Stimulated activated naive CD8-positive, alpha-beta T cell treated with anti-CD3 and anti-CD28 coated beads, Interleukin-15, amount 100 ng/mL, for 72 hours (primary cell): ENCODE measurements at places on chromosomes 3 and 15.
A peak's percentile ranks its signal among the peaks of the same experiment; 100 is the strongest.

DNA sequence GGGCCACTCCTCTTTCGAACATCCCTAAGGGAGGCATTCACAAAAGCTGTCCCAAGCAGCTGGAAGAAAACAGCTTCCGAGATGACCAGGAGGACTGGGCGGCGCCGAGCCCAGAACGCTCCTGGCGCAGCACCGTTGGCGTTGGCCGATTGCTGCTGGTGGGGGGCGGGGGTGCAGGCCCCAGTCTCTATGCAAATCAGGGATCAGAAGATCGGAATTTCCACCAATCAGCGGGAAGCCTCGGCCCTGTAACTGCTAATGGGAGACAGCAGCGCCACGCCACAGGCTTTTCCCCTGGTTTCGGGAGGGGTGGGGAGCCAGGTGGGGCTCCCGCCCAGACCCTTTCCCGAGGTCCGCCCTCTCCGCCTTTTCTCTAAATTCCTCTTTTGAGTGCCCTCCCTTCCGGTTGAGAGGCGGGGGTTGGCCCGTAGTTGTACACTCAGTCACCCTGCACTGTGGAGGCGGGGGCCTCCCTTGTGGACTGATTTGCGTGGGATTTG is 27.0 kb downstream of the HMCES start:
- no peak for DNase-seq

DNA sequence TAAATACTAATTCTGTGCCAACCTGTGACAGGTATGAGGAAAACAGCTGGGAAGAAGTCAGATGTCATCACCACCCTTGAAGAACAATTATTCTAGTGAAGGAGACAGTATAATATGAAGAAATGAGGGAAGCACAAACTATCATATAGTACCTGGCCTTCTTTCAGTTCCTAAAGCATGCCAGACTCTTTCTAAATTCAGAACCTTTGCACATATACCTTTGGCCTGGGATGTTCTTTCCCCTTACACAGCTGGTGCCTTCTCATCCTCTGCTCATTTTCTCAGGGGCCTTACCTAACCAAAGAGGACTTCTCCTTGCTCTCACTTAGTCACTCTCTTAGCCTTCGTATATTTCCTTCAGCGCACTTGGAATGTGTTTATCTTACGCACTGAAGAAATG is 19.0 kb downstream of the ATOSA start:
- DNase-seq: no peak

GRCh38 chr3:69774029-69774428 is 34.8 kb downstream of the MITF start:
- DNase-seq: no peak

DNA sequence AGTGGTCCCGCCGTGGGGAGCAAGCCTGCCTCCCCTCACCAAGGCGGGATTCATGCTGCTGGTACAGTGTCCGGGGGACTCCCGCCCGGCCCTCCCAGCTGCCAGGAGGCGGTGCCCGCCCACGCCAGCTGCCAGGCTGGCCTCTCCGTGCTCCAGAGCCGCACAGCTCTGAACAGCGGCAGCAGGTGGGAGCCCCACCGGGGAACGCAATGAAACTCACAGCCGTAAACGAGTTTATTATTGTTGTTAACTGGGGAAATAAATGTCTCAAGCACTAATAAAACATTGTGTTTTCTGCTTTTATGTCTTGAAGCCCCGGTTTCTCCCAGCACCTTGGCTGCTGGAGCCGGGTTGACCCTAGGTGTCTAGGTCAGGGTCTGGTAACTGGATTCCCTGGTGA is 317.7 kb upstream of the TLE3 start:
- no peak for DNase-seq

GRCh38 chr15:40366457-40367370 is 8.7 kb downstream of the DISP2 start:
- no peak for DNase-seq

- DNase-seq: no peak
Observed at GRCh38 chr3:169526246-169526645, 137.3 kb downstream of the MECOM start.

GRCh38 chr15:99963096-99963825 is 230.0 kb upstream of the LYSMD4 start:
- DNase-seq: no peak

DNA sequence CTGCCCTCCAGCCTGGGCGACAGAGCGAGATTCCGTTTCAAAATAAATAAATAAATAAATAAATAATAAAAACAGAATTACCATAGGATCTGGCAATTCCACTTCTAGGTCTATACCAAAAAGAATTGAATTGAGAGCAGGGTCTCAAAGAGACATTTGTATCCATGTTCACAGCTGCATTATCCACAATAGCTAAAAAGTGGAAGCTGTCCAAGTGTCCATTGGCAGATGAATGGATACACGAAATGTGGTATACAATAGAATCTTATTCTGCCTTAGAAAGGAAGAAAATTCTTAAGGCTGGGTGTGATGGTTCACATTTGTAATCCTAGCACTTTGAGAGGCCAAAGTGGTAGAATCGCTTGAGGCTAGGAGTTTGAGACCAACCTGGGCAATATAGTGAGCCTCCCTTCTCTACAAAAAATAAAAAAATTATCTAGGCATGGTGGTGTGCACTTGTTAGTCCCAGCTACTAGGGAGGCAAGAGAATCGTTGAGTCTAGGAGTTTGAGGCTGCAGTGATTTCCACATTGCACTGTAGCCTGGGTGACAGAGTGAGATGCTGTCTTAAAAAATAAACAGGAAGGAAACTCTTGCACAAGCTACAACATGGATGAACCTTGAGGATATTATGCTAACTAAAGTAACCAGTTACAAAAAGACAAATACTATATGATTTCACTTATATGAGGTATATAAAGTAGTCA is 24.2 kb downstream of the PFKFB4 start:
- no peak for DNase-seq

DNA sequence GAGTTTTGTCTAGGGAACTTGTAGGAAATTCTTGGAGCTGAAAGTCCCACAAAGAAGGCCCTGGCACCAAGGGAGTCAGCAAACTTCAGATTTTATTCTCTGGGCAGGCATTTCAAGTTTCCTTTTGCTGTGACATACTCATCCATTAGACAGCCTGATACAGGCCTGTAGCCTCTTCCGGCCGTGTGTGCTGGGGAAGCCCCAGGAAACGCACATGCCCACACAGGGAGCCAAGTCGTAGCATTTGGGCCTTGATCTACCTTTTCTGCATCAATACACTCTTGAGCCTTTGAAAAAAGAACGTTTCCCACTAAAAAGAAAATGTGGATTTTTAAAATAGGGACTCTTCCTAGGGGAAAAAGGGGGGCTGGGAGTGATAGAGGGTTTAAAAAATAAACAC is 15.0 kb downstream of the TIGIT start:
- peak; percentile 58 for DNase-seq

- DNase-seq: no peak
Observed at GRCh38 chr3:152621967-152622810, 212.7 kb upstream of the P2RY1 start.

DNA sequence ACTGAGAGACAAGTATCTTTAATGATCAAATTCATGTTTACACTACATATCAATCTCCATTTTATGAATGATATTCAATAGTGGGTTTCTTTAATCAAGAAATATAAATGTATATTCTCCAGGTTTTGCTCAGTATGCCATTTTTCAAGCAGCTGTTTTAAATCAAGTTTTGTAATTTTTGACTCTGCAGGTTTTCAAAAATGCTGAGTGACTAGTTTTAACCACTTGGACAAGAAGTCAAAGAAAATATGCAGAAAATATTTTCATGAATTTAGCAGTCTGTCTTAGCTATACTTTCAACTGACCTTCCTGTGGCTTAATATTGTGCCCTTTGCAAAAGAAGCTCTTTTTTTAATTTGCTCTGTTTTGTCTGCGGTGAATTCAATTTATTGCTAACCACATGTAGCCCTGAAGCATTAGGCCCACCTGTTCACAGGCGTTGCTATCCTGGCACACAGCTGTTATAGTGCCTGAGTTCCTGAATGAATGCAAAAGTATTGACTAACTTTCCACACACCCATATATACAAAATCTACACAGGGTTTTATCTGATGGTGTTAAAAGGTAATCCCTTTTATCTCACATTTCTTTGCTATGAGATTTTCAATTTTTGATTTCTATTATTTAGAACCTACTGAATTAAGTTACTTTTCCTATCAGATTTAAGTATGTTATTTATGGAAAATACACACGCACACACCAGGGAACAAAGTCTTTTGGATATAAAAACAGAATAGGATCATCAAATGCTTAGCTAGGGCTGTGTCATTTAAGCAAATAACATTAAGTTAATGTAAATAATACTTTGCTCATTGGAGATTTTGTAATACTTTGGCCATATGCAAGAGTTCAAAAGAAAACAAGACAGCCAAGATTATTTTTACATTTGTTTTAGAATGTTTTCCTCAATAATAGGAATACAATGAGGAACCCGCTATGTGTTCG is 1166.1 kb upstream of the GBE1 start:
- DNase-seq: no peak

- no peak for DNase-seq
Observed at GRCh38 chr3:134931045-134931785, 136.2 kb downstream of the EPHB1 start.

GRCh38 chr3:33096093-33096868 is 665 bp downstream of the GLB1 start:
- DNase-seq: peak; percentile 53

- DNase-seq: no peak
Observed at GRCh38 chr3:185986198-185986777, 48.5 kb upstream of the TRA2B start.

GRCh38 chr3:69823743-69824142 is 84.5 kb downstream of the MITF start:
- no peak for DNase-seq

GRCh38 chr3:95335517-95335916 is 1272.7 kb downstream of the NSUN3 start:
- no peak for DNase-seq

DNA sequence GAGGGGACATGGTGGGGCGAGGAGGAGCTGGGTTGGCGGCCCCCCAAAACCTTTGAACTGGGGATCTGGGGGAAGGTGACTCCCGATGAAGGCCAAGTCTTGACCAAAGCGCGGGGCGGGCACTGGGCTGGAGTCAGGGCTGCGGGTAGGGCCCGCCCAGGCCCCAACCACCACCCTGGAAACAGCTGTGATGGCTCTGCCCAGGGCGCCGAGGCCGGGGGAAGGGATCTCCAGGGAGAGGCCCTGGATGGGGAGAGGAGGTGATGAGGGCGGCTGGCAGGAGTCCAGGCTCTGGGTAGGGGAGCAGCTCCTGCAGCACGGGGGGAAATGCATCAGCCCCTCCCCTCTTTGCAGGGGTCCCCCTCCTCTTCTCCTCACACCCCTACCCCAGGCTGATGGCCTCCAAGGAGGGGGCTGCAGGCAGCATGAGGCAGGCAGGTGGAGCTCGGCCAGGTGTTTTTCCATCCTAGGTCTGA is 5.9 kb upstream of the C15orf39 start:
- no peak for DNase-seq

DNA sequence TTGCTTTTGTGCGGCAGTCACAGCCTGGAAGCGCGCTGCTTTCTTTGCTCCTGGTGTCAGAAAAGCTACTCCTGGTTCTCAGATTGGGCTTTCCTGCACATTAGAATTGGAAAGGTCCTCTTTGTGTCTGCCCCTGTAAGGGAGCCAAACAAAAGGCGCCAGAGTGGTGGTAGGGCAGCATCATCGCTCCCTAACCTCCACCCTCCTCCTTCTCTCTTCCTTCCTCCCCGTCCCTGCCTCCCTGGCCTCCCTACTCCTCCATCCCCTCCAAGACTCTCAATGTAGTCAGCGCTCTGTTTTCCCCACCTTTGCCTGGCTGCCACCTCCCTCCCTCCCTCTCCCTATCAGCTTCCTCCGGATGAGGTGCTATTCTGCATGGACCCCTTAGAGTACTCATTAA is 65.3 kb downstream of the SH3GL3 start:
- DNase-seq: no peak

DNA sequence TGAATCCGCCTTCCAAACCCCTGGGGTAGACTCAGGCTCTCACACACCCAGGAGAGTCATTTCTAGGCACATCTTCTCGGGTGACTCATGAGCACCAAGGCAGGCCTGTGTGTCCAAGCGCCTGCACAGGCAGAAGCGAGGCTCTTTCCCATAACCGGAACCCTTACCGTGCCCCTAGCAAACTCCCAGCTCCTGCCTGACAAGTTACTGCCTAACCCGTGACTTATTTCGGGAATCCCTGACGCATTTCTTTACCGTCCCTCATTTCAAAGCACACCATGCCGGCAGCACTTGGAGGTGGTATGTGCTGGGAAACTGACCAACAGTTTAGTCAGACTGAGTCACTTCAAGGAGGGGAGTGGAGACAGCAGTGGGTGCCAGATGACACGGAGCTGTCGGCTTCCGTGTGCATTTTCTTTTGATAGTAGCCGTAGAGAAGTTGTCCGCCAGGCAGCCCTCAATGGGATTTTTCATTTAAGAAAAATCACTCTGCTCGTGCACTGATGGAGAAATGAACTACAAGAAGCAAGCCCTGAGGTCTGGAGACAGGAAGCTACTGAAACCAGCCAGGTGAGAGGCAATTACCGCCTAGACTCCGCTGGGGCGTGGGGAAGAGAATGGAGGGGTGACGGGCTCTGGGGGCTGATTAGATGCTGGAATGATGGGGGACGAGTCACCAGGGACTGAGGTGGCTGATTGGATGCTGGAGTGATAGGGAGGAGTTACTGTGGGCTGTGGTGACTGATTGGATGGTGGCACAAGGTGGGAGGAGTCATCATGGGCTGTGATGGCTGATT is 17.3 kb upstream of the HRH1 start:
- no peak for DNase-seq

- DNase-seq: no peak
Observed at GRCh38 chr15:70643783-70644125, 119.6 kb downstream of the UACA start.

DNA sequence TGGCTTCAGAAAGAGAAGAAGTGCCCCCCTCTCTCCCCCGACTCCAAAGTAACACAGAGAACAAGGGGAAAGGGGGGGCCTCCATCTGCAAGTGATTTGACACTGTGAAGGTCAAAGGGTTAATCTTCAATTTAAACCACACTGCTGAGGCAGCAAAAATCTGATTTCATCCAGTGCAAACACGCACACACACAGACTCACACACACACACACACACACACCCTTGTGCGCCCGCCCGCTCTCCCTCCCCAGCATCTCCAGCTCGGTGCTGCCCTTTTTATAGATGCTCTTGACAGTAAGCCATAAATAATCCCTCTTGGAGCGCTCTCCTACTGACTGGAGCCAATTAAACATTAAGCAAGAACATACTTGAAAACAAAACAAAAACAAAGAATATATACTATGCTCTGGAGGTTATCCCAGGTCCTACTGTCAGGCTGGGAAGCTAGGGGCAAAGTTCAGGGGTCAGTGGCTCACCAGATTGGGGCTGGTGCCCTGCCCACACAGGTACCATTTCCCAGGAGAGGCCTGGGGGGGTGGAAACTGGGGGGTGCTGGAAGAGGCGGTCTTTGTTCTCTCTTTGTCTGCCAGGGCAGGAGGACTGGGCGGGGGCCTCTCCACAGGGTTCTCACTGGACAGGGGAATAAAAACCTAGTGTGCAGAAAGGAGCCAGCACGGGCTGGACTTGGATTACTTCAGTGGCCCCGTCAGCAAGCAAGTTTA is 16.3 kb downstream of the BMF start:
- no peak for DNase-seq

DNA sequence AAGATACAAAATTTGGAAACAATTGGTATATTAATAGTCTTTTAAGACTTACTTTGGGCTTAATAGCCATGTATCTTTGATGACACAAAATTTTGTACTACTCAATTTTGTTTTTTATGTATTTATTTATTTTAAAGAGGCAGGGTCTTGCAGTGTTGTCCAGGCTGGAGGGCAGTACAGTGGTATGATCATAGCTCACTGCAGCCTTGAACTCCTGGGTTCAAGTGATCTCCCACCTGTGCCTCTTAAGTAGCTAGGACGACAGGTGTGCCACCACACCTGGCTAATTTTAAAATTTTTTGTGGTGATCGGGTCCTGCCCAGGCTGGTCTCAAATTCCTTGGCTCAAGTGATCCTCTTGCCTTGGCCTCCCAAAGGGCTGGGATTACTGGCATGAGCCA is 6.5 kb downstream of the SPRED1 start:
- DNase-seq: no peak
